ENCODE measurements at places on chromosomes 2 and 18.
A peak's percentile ranks its signal among the peaks of the same experiment; 100 is the strongest.

GRCh38 chr2:74896232-74896631 is 62.2 kb upstream of the POLE4 start:
- no peak for DNase-seq

DNA sequence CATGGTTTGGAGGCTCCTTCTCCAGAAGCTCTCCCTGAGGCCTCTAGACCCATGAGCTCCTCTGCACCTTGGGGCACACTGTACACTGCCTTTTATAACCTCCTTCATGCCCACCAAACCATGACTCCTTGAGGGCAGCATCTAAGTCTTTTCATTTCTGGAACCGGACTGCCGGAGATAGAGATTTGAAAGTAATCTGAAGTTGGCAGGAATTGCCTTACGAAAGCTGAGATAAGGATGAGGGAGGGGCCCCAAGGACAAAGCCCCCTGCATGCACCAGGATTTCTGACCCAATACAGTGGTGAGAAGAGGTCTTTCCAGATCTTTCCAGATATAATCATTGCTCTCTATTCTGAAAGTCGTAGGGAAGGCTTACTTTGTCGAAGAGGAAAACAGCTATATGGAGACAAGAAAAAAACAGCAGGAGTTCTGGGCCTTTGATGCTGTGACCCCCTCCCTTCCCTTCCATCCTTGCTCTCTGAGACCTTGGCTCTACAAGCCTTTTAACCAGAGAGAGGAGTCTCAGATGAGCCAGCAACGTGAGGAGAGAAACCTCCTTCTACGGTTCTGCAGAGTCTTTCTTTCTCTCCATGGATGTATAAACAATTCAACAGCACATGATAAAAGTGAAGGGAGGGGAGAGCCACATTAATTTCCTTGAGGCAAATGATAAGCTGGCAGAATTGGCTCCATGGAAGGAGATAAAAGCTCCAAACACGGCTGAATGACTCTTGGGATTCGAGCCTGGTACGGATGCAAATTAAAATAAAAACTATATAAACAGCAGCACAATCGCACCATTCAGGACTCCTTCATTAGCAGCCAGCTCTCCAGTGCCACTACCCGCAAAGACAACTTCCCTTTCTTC is 88.0 kb upstream of the RTN4 start:
- no peak for DNase-seq

GRCh38 chr2:179104736-179105135 is 54.8 kb upstream of the CCDC141 start:
- DNase-seq: peak; percentile 59

DNA sequence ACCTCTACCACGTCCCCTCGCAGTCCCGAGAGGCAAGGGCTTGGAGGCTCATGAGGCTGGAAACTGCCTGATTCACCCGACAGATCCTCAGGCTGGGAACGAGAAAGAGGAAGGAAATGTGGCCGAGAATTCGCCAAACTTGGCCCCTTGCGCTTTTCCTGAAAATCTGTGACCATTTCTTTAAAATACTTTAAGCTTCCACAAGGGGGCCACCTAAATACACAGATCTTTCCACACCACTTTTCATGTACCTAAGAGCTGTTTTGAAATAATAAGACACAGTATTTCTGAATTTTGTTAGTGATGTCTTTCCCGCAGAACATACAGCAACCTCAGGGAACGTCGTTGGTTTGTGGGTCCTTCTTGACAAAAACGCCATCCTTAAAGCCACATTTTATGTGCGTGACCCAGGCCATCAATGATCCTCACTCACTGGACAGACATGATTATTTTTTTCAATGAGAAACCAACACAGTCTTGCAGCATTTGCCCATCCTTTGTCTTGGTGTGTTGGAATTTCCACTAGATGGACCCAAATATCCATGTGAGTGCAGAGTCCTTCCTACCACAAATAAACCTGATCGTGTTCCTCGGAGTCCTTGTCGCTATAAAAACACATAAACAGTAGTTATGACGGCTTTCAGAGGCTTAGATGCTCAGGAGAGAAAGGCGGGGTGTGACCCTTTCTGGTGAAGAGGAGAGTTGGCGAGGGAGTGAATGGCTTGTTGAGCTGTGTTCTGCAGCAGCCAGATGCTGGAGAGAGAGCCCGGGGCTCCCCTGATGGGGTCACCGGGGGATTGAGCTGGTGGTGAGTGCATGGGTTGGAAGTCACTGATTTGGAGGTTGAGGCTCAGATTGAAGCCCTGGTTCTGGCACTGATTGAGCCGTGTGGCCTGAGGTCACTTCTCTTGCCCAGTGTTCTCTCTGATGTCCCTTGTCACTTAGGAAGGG is 25.0 kb downstream of the DCDC2C start:
- peak; percentile 62 for DNase-seq

DNA sequence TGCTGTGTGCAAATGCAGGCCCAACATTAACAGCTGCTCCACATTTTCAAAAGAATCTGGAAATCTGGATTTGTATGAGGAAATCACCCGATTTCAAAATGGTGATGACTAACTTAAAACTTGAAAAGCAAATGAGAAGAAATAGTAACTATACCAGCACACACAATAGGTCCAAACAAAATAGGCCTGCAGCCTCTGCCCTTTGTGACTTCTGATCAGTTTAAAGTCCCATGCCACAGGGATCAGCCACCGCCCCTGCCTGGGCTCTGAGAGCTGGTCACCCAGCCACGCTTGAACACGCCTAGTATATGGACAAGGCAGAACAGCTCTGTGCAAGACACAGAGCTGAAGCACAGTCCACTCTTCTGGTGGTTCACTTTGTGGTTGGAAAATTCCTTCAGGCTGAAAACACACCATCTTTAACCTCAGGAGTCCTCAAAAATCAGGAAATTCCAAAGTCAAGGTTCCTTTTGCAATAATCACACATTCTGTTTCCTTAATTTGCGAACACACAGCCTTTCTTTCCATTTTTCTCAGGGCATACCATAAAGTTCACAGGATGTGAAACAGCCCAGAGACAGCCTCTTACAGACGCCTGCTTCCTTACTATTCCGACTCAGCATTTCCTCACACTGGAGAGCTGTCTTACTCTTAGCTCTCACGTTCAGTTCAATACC is 150.1 kb upstream of the RIOK3 start:
- peak; percentile 67 for DNase-seq

DNA sequence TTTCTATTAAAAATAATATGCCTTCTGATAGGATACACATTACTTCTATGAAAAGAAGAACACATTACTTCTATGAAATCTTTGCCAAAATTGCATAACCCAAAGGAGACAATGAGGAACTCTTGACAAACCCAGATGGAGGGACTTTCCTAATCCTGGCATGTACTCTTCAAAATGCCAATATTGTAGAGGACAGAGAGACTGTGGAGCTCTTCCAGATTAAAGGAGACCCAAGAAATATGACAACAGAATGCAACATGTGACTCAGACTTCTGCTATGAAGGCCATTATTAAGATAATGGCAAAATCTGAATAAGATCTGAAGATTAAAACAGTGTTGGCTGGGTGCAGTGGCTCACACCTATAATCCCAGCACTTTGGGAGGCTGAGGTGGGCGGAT is 22.2 kb downstream of the SOWAHC start:
- DNase-seq: peak; percentile 33

GRCh38 chr2:233990261-233990798 is 60.2 kb upstream of the SPP2 start:
- no peak for DNase-seq

DNA sequence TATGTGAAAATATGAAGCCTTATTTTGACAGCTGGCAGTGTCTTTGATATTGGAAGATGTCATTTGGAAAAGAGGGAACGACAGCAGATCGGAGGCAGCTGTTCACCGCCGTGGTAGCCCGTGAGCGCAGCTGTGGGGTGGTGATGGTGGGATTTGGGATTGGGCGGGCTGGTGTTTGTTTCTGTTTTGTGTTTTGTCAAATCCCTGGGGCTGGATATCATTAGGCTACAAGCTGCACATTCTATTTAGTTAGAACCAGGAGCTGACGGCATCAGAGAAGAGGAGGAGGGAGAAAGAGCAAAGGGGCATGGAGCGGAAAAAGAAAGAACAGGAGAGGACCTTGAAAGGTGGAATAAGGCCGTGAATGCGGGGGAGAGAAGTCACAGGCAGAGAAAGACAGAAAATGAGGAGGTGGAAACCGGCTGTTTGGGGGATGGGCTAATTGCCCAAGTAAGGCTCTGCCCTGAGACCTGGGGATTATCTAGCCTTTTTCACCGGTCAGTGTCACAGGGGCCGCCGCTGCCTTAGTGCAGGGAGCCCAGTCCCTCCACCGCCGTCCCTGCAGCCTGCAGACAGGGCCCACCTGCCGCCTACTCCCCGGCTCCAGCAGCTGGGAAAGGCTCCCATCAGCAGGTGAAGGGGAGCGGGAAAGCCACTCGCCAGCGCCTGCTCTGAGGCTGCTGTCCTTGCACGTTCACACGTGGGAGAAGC is 88.0 kb downstream of the ZCCHC2 start:
- peak; percentile 31 for DNase-seq

- no peak for DNase-seq
Measured at GRCh38 chr2:75949385-75950030, 238.8 kb upstream of the GCFC2 start.

GRCh38 chr18:67142604-67143003 is 373.9 kb downstream of the DSEL start:
- no peak for DNase-seq

DNA sequence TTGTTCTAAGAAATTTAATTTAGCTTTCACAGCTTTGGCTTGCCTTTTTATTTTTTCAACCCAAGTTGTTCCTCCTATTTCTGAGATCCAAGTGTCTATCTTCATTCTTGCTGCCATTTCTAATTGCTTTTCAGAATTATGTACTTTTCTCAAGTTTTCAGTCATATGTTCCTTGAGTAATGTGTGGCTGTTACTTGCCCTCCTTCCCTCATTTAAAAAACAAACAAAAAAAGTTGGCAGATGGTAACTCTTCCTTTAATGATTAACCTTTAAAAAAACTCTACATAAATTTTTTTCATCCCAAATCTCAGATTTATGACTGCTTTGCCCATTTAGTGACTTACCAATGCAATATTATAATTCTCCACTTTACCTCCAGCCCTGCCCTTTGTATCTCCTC is 131.3 kb downstream of the GALNT3 start:
- no peak for DNase-seq

- no peak for DNase-seq
Measured at GRCh38 chr2:21318263-21318662, 194.5 kb downstream of the TDRD15 start.

DNA sequence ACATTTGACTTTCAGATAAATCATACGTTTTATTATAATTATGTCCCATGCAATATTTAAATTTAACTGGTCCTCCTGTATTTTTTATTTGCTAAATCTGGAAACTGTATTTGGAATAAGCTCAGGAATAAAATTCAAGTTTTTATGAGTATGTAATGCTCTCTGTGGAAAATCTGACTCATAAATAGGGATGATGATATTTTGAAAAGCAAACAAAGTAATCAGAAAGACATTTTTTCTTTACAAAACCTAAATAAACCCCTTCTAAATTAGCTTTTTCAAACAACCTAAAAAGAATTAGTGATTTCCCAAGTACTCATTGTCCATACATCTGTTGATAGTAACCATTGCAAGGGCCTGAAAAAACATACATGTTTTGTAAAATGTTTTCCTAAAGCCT is 41.1 kb downstream of the ASB1 start:
- no peak for DNase-seq

DNA sequence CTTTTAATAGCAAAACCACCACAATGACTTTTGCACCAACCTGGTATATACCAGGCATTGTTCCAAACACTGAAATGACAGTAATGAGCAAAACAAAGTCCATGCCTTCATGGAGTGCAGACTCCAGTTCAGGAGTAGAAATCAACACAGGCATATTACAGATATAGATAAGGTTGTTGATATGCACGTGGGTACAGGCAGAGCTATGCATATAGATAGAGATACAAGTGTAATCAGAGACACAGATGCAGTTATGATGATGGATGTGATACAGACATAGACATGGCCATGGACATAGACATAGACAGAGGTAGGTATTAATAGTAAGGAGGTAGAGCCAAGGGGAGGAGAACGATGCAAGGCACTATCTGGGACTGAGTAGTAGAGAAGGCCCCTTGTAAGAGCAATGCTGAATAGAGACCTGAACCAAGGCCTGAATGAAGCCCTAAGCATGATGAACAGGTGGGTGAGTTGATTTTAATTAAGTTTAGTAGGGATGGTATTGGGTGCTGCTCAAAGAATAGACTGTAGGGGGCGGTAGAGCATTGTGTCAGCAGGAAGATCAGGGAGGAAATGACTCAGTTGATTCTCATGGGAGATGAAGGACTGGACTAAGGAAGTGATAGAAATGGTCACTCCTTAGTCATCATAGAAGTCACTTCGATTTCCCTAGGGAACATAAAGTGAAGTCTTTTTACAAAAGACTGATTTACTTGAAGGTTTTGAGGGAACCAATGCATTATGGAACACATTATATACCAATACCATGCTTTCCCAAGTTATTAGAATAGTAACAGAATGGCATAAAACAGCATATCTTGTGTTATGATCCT is 39.4 kb downstream of the CMPK2 start:
- DNase-seq: peak; percentile 57

- DNase-seq: no peak
Measured at GRCh38 chr2:148607566-148607965, 37.0 kb upstream of the EPC2 start.

DNA sequence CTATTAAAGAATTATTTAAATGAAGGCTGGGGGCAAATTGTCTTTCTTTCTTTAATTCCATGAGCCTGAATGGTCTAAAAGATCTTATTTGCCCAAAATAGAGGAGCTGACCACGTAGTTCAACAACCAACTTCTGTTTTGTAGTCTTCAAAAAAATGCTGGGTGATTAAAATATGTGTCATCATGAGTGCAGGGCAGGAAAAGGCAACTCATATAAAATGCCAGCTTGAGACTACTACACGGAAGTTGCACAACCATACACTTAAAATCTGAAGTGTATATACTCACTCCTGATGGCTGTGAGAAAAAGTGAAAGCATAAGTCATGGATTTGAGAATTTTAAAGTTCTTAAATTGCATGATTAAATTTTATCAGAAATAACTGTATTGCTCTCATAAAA is 210.9 kb downstream of the DYM start:
- peak; percentile 90 for DNase-seq

DNA sequence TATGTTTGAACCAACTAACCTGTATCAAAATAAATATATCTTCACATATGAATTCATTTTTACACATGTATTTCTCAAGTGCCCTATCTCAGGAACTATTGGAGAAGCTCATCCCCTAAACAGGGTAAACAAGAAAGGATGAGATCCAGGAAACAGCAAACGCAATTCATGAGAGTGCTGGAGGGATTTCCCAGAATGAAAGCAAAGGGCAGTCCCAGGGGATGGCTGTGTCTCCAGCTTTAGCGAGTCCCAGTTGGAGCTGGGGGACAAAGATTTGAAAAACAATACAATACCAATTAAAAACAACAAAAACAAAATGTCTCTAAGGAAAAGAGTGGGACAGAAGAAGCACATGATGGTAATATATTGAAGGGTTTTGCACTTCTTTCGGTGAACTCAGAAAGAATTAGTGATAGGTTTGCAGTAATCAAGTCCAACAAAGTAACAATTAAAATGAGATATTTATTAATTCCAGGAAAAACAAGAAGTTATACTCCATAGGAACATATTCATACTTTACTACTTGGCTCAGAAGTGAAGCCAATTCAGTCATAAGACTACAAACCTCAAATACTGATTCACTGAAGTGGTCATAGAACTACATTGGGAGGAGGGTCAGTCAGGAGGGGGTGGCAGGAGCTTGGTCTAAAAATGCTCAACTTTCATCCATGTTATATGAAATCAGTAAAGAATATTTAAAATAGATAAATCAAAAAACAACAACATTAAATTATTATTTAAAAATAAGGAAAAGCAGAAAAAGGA is 73.1 kb upstream of the PDE1A start:
- no peak for DNase-seq

All from foreskin fibroblast (primary cell).